ENCODE measurements at places on chromosomes 4 and X.

DNA sequence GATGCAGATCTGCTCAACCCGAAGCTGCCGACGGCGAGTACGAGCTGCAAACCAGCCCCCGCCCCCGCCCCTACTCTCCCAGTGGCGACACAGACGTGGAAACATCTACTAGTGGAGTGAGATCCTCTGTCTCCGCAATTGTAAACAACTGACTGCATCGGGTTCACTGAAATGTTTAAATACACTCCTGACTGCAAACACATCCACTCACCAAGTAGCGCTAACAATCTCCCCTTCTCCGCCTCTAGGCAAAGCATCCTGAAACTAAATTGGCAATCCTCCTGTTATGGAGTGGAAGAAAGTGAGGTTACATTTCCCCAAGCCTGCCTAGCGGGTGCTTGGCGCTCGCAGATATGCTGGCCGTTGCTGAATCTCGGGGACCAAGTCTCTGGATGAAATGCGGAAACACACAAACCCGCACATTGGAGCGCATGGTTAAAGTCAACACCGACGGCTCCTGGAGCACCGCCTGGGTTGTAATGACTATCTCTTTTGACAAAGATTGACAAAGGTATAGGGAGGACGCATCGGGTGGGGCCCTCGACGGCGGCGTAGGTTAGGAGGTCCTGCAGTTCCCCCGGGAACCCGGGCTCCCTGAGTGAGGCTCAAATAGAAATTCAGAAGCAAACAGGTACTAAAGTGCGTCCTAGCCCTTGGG, 117.0 kb upstream of the TEX13C start:
- no peak for DNase-seq

- DNase-seq, result no peak
Measured at GRCh38 chrX:14690553-14690952, 161.2 kb downstream of the GLRA2 start.

GRCh38 chrX:15043538-15043937, 170.3 kb downstream of the MOSPD2 start:
- DNase-seq, result no peak

DNA sequence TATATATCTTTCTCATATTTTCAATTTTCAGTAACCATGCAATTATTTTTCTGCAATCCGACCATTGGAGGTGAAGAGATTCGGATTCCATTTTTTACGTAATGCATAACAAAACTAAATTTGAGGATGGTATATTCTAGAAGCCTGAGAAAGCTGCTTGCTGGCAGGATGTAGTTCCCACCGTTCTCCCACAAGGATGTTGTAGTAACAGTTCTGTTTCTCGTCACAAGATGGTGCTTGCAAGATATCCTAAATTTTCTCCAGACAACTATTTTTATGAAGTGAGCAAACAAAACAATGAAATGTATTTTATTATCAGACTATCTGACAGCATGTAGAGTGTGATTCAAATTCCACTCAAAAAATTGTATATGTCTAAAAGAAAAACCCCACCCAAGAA, 10.7 kb downstream of the PWWP3B start:
- no peak for DNase-seq

DNA sequence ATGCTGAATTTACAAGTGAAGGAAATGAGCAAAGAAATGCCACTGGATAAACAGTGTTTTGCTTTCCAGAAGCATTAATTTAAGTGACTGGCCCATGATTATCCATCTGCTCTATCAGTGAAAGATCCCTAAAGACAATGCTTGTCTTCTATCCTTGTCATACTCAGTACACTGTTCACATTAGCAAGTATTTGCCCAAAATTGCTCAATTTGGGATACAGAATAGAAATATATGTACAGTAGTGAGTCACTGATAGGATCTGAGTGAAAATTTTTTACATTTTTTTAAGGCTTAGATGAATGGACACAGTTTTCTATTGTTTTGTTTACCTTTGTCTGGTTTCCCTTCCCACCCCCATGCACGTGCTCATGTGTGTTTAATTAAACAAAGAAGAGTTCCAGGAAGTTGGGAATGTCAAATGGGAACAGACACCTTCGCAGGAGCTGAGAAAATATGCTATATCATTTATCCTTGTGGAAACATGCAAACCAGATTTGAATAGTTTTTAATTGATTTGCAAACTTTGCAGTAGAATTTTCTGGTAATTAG, 656.3 kb downstream of the RPA4 start:
- no peak for DNase-seq

DNA sequence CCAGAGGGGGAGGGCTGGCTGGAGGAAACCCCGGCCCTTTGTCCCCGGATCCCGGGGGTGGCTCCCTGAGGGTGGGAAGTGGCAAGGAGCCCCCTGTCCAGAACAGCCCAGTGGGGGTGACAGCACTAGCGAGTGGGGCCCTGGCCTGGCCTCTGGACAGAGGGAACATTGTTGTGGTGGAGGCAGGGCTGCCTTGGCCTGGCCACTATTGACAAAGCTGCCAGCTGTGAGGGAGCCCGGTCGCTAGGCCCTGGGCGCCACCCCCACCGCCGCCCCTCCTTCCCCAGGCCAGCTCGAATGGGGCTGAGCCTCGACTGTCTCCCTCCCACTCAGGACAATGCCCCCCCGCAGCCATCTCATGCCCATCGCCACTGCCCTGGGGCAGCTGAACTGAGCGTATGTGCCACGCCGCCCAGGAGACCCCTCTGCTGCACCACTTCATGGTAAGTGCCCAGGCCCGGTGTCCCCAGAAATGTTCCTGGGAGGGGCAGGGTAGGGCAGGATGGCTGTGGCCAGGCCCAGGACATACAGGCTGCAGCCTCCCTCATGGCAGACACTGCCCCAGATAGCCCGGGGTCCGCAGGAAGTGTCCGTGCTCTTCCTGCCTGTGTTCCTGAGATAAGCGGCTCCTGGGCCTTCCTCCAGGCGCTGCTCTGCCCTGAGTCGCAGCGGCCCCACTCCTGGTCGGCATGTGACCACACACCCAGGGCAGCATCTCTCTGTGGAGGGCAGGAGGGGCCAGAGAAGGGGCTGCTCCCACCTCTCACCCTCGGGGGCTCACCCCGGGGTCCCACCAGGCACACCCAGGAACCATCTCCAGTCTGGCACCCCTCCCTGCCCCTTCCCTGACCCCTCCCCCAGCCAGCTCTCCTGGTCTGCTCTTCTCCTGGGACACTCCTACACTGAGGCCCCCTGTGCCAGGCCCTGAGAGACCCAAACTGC, 1.4 kb downstream of the PLXNB3 start:
- DNase-seq, result peak; percentile 41

DNA sequence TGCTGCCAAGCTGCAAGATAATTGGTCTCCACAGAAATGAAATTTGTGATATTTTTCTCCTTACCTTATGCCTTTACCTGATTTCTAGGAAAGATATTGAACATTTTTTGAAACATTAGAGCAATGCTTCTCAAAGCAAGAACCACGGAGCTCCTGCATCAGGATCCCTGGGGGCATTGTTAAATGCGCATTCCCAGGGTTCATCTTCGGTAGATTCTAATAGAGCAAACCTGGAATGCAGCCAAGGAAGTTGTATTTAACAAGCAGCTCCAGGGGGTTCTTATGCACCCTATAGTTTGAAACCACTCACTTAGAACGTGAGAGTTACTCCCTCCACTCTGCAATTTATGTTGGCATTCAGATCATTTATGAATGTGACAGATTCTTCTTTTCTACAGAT, 126.2 kb downstream of the SLC39A8 start:
- DNase-seq, result no peak

DNA sequence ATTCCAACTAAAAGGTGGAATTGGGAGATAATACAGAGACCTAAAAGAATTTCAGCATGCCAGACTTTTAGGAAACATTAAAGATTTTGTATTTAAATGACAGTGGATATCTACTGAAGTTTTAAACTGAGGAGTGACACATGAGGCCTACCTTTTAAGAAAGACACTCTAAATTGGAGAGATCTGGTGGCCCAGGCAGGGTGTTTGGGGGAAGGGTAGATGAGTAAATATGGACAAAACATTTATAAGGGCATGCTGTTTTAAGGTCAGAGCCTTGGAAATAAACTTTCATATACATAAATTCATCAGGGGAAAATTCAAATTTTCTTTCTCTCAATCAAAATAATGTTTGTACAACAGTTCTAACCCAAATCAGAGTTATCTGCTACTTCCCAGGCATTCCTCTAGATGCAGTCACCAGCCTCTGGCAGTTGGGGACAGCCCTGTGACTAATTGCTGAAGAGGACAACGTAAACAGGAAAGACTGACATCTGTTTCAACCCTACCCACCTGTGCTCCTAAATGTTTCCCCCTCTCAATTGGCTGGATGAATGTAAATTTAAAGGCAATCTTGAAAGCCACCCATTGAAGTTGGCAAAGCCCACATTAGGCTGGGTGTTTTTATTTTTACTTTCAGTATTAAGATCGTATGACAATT, 1646.9 kb upstream of the ADGRL3 start:
- peak; percentile 60 for DNase-seq

DNA sequence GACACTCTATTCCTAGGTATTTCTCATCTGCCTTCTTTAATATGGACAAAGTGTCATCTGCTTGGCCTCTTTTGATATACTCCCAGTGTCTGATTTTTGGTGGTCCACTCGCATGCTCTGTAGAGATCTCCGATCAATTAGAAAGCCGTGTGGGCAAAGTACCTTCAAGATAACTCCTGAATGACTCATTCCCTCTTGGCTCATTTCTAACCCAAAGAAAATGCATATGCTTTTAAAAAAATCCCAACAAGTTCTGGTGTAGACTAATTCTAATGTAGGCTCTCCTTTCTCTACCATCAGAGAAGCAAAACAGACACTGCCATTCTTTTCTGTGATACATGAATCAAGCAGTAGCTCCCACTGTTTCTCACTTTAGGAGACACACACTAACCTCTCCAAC, 714.9 kb upstream of the ADGRL3 start:
- DNase-seq, result peak; percentile 9

GRCh38 chrX:145002771-145003170, 244.5 kb upstream of the SPANXN1 start:
- DNase-seq, result no peak

DNA sequence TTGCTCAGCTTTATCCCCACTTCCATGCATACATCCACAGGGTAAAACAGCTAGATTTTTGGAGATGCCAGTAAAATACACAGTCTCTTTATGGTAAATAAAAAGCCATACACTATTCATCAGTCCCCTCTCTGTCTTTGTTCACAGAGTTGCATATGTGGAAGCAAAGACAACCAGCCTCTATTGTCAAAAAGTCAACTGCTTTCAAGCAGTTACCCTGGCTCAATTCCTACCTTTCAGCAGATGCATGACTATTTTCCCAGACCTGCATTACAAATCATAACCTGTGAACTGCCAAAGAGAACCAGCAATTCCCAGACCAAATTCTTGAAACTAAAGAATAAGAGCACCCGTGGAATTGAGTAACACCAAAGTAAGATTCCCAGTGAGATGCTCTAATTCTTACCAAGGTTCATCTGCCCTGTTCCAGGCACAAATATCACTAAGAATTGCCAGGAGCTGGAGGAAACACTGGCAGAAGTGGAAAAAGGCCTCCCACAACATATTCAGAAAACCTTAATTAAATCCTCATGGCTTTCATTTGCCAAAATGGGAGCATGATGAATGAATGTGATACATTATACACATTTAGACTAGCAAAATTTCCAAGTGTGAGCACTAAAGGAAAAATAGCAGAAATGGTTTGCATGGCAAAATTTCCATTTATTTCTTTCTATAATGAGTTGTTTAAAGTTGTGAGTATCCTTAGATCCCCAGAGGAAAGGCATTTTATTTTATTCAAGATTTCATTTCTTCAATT, 391.2 kb upstream of the ADGRL3 start:
- DNase-seq, result no peak

GRCh38 chr4:5969777-5970176, 48.5 kb downstream of the C4orf50 start:
- no peak for DNase-seq

DNA sequence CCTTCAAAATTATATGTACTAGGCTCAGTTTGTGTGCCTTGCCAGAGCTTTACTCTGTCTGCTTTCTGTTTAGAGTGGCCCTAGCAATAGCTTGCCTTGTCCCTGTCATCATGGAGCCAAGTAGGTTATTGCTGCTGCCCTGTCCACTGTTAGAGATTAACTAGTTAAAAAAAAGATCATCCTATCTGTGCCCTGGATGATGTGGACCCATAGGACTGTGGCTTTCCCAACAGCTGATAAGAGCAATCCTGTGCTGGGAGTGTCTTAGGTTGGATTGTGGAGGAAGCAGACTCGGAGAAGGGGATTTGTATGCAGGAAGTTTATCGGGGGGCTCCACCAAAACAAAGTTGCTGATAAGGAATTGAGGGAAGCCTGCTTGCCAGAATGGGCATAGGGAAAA, 23.8 kb downstream of the PPP1R2C start:
- DNase-seq, result no peak

- no peak for DNase-seq
Measured at GRCh38 chr4:54940996-54941865, 184.2 kb downstream of the KDR start.

GRCh38 chrX:2474963-2475726, 25.6 kb downstream of the DHRSX start:
- no peak for DNase-seq

DNA sequence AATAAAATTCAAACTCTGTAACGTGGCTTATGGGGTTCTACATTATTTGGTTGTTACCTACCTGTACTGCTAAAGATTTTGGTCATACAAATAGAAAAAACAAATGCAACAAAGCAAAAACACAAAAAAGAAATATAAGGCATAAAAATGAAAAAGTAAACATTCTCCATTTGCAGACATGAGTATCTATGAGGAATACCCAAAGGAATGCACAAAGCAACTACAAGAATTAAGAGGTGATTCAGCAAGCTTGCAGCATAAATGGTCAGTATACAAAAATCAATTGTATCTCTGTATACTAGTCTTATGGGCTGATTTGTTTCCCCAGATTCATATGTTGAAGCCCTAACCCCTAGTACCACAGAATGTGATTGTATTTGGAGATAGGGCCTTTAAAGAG, 3.6 kb upstream of the PDE5A start:
- no peak for DNase-seq

- no peak for DNase-seq
Measured at GRCh38 chr4:13452927-13453579, 31.1 kb downstream of the RAB28 start.

GRCh38 chr4:121688701-121689100, 8.1 kb downstream of the ANXA5 start:
- no peak for DNase-seq

- no peak for DNase-seq
Measured at GRCh38 chr4:88549815-88550214, 26.2 kb upstream of the PYURF start.

DNA sequence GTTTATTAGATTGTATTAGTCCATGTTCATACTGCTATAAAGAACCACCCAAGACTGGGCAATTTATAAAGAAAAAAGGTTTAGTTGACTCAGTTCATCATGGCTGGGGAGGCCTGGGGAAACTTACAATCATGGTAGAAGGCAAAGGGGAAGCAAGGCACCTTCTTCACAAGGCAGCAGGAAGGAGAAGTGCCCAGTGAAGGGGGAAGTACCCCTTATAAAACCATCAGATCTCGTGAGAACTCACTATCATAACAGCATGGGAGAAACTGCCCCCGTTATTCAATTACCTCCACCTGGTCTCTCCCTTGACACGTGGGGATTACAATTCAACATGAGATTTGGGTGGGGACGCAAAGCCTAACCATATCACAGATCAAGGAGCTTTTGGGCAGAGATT, 8.1 kb upstream of the HSD17B13 start:
- DNase-seq, result no peak

- no peak for DNase-seq
Measured at GRCh38 chr4:181971973-181972372, 271.2 kb upstream of the TENM3 start.
